ENCODE measurements at places on chromosomes 6 and 20.

DNA sequence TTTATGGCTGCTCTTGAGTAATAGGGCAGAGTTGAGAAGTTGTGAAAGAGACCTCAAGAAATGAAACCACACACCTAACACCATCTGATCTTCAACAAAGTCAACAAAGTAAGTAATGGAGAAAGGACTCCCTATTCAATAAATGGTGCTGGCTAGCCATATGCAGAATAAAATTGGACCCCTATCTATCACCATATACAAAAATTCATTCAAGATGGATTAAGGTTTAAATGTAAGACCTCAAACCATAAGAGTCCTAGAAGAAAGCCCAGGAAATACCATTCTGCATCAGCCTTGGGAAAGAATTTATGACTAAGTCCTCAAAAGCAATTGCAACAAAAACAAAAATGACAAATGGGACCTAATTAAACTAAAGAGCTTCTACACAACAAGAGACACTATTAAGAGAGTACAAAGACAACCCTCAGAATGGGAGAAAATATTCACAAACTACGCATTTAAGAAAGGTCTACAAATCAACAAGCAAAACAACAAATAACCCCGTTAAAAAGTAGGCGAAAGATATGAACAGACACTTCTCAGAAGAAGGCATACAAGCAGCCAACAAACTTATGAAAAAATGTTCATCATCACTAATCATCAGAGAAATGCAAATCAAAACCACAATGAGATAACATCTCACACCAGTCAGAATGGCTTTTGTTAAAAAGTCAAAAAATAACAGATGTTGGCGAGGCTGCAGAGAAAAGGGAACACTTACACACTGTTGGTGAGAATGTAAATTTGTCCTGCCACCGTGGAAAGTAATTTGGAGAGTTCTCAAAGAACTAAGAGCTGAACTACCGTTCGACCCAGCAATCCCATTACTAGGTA lies 4.0 kb downstream of the MAP3K5 start:
- DNase-seq, result no peak

GRCh38 chr6:137849181-137849980 lies 17.7 kb upstream of the TNFAIP3 start:
- DNase-seq, result no peak

- no peak for DNase-seq
Measured at GRCh38 chr6:24658573-24659560, 7.8 kb downstream of the TDP2 start.

- no peak for DNase-seq
Measured at GRCh38 chr20:33415948-33416347, 14.6 kb upstream of the CDK5RAP1 start.

- no peak for DNase-seq
Measured at GRCh38 chr6:21023210-21023609, 489.0 kb downstream of the CDKAL1 start.

- DNase-seq, result no peak
Measured at GRCh38 chr20:3606021-3606420, 57.2 kb downstream of the GFRA4 start.

DNA sequence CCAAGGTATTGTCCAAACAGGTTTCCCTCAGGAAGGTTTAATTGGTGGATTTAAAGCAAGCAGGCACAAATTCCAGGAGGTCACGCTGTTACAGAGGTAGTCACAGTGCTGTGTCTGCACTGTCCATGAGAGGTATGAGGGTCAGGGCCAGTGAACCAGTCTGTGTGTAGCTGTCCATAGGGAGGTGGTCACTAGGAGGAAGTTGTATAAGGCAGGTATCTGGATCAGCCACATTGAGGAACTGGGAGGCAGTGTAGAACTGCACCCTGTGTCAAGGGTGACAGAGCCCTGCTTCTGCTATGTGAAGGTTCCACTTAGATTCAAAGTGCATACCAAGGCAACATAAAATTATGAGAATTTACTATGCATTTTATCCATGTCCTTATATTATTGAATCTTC lies 73.3 kb downstream of the MAP3K4 start:
- no peak for DNase-seq

- DNase-seq, result no peak
Measured at GRCh38 chr20:33148040-33148439, 19.9 kb upstream of the BPIFA2 start.

DNA sequence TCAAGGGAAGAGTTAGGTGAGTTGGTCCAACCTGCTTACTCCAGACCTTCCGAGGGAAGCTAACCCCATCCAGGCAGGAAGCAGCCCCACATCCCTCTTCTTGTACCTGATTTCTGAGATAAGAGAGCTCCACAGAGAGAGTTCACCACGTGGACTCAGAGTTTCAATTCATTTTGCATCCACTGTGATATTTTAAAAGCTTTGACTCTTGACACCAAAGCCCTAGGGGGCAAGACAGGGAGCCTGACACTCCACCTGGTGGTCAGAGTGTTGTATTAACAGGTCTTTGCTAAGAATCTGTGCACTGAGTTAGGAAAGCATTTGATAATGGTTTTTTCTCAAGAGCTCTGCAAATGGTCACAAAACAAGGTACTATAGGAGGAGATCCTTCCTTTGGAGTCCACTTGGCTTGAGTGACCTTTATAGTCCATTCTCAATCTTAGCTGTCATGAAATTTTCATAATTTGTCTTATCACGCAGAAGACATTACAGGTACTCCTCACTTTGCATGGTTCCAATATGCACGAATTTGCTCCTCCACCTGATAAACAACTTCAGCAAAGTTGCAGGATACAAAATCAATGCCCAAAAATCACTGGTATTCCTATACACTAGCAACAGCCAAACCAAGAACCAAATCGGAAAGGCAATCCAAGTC lies 56.2 kb upstream of the RIPOR2 start:
- peak; percentile 68 for DNase-seq

DNA sequence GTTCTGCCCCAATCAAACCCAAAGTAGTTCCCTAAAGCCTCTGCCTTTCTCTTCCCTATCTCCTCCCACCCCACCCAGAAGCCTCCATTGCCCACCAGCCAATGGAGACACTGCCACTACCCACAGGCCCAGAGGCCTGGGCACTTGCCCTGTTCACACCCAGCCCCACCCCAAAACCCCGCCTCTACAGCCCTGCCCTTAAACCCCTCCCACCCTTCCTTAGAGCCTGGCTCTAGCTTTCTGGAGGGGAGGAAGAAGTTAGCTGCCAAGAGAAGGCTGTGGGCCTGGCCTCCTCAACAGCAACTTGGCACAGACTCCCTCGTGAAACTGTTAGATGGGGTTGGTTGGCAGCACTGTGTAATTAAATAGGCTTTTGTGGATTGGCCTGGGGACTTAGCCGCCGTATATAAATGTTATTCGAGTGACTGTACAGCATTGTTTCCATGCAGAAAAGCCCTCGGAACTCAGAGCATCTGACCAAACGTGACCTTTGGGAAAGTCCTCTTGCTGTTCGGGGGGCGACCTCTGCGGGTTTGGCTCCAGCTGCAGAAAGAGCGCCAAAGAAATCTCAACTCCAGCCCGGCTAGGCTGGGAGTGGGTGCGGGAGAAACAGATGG lies 31.4 kb downstream of the COL11A2 start:
- DNase-seq, result no peak

DNA sequence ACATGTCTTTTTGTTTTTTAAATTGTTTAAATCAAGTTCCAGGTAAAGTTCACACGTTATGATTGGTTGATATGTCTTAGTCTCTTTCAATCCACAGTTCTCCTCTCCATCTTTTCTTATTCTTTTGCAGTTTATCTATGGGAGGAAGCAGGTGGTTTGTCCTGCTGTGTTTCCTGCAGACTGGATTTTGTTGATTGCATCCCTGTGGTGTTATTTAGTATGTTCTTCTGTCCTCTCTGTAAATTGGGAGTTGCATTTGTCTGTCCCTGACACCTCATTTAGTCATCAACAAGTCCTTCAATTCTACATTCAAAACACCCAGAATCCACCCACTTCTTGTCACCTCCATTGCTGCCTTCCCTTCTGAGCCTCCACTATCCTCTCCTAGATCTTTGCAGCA lies 8.1 kb downstream of the PACSIN1 start:
- DNase-seq, result no peak

- peak; percentile 36 for DNase-seq
Measured at GRCh38 chr6:146543211-146543939, at the start of gene RAB32. Gene RAB32, plus strand, starts transcription at chr6:146543833. Its CDS starts 39 bp downstream, at chr6:146543872.

GRCh38 chr6:107319906-107320530 lies 139.3 kb downstream of the PDSS2 start:
- no peak for DNase-seq

GRCh38 chr6:166618251-166618650 lies 8.8 kb downstream of the RPS6KA2 start:
- no peak for DNase-seq

DNA sequence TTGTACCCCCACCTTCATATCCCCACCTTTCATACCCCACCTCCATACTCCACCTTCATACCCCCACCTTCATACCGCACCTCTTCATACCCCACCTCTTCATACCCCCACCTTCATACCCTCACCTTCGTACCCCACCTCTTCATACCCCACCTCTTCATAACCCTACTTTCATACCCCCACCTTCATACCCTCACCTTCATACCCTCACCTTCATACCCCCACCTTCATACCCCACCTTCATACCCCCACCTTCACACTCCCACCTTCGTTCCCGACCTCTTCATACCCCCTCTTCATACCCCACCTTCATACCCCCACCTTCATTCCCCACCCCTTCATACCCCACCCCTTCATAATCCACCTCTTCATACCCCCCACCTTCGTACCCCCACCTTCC lies 92.9 kb upstream of the NAA20 start:
- no peak for DNase-seq

DNA sequence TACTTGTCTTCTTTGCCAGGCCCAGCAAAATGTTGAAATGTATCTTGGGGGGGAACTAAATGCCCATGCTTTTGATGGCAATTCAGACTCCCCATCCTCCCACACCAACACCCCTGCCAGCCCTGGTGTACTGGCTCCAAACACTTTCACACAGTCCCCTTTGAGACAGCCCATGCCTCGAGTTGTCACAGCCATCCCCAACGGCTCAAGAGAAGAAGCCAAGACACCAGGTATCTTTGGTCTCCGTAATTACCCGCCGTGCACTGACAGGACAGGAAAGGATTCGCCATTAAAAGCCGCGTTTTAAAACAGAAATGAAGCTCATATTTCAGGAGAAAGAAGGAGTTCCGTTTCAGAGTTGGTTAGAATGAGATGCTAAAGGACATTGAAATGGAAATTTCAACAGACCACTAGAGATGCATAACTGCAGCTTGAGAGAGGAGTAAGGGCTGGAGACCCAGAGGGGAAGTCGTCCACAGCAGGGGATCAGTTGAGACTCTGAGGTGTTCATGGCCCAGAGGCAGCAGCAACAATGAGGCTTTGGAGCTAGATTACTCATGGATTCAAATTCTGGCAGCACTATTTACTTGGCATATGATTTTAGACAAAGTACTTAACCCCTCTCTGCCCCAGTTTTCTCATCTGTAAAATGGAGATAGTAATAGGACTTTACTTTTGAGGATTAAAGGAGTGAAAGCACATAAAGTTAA lies 63.5 kb upstream of the ADGRF1 start:
- DNase-seq, result no peak

GRCh38 chr6:163945808-163946207 lies 531.3 kb downstream of the QKI start:
- DNase-seq, result no peak

GRCh38 chr6:28357036-28357435 lies 7.3 kb downstream of the ZKSCAN3 start:
- no peak for DNase-seq

- DNase-seq, result no peak
Measured at GRCh38 chr6:8855411-8855810, 420.1 kb upstream of the SLC35B3 start.

GRCh38 chr20:58659841-58660240 lies 8.8 kb downstream of the STX16 start:
- no peak for DNase-seq

- no peak for DNase-seq
Measured at GRCh38 chr6:160273750-160274149, 15.1 kb upstream of the SLC22A2 start.

DNA sequence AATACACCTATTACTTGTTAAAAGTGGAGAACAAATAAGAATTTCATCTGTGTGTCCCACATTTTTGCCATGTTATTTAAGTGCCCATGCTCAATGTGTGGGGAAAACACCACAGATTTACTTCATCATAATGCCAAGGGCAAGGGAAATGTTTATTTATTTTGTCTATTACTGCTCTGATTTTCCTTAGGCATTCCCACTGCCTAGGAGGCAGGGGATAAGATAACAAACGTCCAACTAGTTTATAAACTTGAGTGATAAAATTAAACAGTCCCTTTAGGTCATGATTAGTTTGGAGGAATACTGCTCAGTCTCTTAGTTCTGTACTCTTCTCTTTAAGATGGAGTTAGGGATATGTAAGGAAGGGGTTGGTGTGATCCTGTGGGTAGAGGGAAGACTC lies 598.4 kb upstream of the MARCKS start:
- no peak for DNase-seq

- DNase-seq, result no peak
Measured at GRCh38 chr20:14568701-14569100, 231.3 kb upstream of the FLRT3 start.

- DNase-seq, result no peak
Measured at GRCh38 chr6:154479771-154480639, 30.5 kb downstream of the CNKSR3 start.

- peak; percentile 28 for DNase-seq
Measured at GRCh38 chr6:34176261-34177031, 30.6 kb upstream of the GRM4 start.

GRCh38 chr6:106692112-106692818 lies 62.9 kb downstream of the QRSL1 start:
- DNase-seq, result no peak

DNA sequence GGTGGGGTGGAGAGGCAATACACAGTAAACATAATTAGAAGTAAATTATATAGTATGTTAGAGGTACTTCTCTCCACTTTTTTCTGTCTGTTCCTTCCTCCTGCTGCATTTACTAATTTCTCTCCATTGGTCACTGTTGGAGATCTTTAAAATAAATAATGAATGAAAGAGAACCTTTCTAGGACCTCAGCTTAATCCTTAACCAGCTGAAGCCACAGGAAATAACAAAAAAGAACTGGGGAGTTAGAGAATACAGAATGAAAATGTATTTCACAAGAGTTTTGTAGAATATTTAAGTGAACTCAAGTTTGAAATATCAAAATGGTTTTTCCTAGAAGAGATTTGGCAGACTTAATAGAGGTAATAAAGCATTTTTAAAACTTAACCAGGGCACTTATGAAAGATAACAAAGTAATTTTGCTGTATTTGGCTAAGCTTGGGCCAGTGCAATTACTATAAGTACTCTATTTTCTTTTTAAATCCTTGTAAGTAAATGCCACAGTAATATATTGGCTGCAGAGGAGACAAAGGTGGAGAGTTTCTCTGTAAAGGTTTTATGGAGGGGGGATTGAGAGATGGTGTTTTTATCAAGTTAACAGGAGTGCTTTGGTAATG lies 405.0 kb downstream of the CDKAL1 start:
- no peak for DNase-seq

DNA sequence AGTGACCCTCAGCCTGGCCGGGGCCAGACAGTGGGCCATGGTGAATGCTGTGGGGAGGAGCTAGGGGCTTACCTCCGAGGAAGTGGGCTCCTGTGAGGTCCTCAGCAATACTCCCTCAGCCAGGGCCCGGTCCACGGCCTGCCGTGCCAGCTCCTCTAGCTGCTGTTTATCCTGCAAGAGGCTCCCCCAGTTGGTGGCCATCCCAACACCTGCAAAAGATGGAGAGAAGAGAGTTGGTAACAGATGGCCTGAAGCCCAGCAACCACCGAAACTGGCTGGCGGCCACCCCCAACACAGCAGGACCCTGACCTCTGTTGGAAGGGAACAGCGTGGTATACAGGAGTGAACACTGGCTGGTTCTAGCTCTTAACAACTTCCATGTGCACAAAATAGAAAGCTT lies 4.0 kb downstream of the GSS start:
- DNase-seq, result no peak

GRCh38 chr6:117938311-117938995 lies 31.4 kb downstream of the SLC35F1 start:
- DNase-seq, result no peak
